Stimulated activated CD4-positive, alpha-beta T cell treated with anti-CD3 and anti-CD28 coated beads, Interleukin-12 subunit alpha, Interleukin-12 subunit beta, amount 100 ng/mL, for 4 hours (primary cell): ENCODE measurements at places on chromosomes 12 and 14.

- DNase-seq = no peak
Measured at GRCh38 chr14:67892466-67893100, 73.0 kb downstream of the RAD51B start.

- DNase-seq = no peak
Measured at GRCh38 chr14:104757238-104757585, 4.3 kb downstream of the SIVA1 start.

GRCh38 chr14:67426161-67426560, 14.2 kb upstream of the PLEK2 start:
- DNase-seq = no peak

GRCh38 chr12:56375598-56376434, 13.2 kb upstream of the APOF start:
- DNase-seq = no peak

DNA sequence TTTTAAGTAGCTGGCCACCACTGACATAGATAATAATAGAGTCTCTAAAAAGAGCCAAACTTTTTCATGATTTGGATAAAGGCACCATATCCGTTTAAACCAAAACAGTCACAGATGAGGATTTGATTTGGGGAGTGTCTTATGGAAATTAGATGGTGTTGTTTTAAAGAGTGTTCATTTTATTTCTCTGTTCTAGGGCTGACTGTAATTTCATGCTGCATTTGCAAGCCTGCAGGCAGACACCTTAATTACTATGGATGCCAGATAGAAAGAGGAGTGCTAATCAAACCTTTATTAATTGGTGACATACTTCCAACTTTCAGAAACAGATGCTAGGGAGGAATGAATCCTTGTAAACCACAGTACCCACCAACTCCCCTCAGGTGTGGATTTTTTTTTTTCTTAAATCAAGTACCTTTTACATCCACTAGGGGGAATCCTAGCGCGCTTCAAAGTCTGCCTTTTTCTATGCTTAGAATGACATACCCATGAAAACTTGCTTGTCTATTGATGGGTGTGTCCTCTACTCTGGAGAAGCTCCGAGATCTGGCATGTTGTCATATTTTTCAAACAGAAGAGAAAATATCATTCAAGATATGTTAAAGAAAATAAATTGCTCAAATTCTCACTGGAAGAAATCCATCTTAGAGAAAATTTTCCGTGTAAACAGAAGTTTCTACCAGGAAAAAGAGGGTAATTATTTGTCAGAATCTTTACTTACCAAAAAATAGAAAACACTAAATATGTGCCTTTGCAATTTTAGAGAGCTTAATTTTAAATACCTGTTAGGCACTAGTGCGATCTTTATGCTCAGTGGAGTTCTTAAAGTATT, 14.2 kb upstream of the PLXNC1 start:
- DNase-seq = no peak

GRCh38 chr14:31785574-31785973, 224.4 kb downstream of the NUBPL start:
- no peak for DNase-seq

GRCh38 chr14:72172049-72172448, 239.8 kb downstream of the RGS6 start:
- DNase-seq = no peak

- no peak for DNase-seq
Measured at GRCh38 chr12:49974231-49974675, 1.5 kb downstream of the AQP6 start.

DNA sequence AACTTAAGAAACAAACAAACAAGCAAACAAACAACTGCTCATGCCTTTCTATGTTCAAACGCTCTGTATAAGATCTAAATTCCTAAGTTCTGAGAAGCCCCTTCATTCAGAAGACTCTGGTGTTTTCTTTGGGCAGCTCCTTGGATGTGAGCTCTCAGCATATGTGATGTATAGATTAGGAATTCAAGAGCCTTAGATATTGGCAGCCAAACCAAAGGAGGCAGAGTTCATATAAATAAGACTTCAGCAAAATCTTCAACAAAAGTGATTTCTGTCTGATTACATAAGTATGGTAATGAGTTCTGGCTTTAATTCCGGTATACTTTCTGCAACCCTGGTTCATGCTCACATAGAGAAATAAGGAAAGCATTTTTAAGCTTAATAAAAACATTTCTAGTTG, 145.6 kb downstream of the DYRK2 start:
- no peak for DNase-seq

GRCh38 chr12:29781188-29781587, 2.6 kb downstream of the TMTC1 start:
- no peak for DNase-seq

- no peak for DNase-seq
Measured at GRCh38 chr12:115037830-115038229, 353.9 kb upstream of the TBX3 start.

DNA sequence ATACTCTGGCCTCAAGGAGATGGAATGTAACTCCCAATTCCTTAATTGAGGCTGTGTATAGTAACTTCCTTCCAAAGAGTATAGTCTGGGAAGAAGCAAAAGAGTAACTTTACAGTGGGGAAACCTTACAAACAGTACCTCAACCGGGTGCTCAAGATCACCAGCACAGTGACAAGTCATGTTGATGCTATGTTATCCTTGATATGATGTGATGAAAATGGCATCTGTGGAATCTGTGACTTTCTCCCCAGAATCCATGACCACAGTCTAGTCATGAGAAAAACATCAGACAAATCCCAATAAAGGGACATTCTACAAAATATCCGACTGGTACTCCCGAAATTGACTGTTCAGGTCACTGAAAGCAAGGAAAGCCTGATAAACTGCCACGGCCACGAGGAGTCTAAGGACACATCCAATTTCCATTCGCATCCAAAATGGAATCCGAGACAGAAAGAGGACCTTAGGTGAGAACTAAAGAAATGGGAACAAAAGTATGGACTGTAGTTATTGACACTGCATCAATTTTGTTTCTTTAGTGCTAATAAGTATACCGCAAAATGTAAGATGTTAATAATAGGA, 97.3 kb upstream of the FRMD6 start:
- no peak for DNase-seq

- no peak for DNase-seq
Measured at GRCh38 chr12:131213896-131214442, 260.3 kb downstream of the ADGRD1 start.

GRCh38 chr12:26632756-26633155, 200.2 kb downstream of the ITPR2 start:
- no peak for DNase-seq

GRCh38 chr12:54388237-54389133, 4.0 kb upstream of the ZNF385A start:
- no peak for DNase-seq

GRCh38 chr14:36223558-36223957, 47.0 kb upstream of the PTCSC3 start:
- DNase-seq = no peak

GRCh38 chr14:106419376-106419965, 893.1 kb downstream of the TMEM121 start:
- DNase-seq = no peak

- no peak for DNase-seq
Measured at GRCh38 chr14:23147676-23148075, 28.6 kb upstream of the CEBPE start.

- no peak for DNase-seq
Measured at GRCh38 chr14:97120204-97120603, 323.0 kb downstream of the VRK1 start.

DNA sequence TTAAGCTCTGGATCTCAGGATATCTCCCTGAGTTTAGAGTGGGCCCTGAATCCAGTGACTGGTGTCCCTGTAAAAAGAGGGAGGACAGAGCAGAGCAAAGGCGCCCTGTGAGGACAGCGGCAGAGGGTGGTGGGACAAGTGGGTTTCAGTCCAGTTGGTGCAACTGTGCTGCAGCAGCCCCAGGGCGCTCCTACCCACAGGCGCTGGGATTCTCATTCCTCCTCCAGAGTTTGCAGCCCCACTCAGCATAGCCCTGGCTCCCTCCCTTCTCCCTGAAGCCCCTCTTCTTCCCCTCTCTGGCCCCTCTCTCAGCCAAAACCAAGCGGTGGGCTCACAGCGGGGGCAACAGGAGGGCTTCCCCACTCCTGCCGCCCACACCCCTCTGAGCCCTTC, 1.6 kb downstream of the TMEM179 start:
- no peak for DNase-seq

GRCh38 chr14:78363008-78363407, 192.8 kb downstream of the NRXN3 start:
- no peak for DNase-seq

GRCh38 chr14:34064349-34064748, 113.5 kb upstream of the EGLN3 start:
- DNase-seq = no peak

DNA sequence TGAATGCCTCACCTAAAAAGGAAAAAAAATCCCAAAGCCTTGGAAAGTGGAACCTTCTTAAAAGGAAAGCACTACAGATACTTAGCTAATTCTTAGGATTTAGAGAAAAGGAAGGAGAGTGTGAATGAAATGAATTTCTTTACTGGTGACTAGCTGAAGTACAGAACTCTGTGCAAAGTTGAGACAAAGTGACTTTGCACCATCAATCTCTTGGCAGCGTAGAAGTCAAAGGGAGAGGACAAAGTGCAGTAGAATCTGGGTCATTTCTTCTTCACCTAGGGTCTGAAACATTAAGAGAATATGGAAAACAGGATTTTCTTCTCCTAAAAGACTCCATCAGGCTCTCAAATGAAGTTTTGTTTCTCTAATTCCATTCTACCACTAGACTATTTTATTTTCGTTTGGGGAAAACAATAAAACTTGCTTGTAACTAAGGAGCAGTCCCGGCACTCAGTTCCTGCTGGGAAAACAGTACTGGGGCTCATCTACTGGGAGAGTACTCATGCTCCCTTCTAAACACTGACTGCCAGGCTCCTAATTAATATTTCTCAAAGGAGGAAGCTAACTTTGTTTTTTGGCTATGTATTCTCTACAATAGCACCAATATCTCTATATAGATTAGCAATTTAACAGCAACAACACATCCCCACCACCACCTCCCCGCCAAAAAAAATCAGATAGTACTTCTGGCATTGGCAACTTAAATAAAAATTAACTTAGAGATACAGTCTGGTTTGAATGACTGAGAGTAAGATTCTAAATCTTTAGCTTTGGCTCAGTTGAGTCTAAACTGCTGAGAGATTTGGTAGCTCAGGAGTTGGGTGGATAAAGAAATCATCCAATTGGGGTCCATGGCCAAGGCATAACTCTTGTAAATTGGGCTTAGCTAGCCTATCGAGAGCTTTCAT, 110.7 kb downstream of the SLC15A5 start:
- DNase-seq = no peak

- DNase-seq = no peak
Measured at GRCh38 chr14:91272341-91273272, 28.1 kb upstream of the GPR68 start.

DNA sequence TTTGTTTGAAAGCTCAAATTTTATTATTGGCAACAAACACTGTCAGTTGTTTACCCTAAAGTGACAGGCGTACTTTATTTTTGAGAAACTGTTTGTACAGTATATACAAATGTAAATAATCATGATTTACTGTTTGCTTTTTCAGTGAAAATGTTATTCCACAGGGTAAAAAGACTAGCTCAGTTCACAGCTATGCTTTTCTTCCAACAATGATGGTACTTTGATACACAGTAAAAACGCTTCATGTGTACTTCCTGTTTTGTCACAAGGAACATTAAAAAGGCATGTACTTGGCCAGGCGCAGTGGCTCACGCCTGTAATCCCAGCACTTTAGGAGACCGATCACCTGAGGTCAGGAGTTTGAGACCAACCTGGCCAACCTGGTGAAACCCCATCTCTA, 53.7 kb downstream of the MON2 start:
- no peak for DNase-seq

DNA sequence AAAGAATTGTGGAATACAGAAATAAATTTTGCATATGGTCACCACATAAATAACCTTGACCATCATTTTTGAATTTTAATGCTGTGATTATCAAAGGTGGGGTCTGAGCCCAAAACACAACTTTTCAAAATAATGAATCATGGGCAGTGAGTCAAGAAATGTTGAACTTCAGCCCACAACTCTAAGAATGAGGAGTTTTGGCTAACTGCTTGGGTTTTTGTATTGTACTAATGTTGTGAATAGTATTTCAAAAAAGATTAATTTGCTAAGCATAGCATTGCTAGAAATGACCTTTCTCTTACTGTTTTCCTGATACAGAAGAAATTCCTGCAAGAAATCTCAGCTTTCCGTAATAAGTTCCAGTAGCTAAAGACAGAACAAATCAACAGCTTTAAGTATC, 24.4 kb upstream of the YARS2 start:
- DNase-seq = no peak

DNA sequence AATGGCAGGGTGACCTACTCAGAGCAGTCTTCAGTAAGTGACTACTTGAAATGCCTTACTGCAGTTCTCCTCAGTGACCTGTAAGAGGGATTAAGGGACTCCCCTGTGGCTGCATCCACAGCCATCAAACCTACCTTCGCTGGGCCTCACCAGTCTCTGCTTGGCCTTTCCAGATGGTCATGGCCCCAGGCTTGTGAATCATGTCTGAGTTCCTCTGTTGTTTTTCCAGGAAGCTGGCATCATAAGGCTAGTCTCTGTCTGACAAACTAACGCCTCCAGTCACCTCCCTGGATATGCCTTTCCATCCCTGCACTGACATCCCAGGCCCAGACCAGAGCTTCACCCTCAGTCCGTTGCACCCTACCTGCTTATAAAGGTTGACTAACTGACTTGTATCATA, 14.0 kb downstream of the RNASE2 start:
- DNase-seq = no peak

GRCh38 chr12:94148739-94149118, 352 bp downstream of the PLXNC1 start:
- DNase-seq = no peak

DNA sequence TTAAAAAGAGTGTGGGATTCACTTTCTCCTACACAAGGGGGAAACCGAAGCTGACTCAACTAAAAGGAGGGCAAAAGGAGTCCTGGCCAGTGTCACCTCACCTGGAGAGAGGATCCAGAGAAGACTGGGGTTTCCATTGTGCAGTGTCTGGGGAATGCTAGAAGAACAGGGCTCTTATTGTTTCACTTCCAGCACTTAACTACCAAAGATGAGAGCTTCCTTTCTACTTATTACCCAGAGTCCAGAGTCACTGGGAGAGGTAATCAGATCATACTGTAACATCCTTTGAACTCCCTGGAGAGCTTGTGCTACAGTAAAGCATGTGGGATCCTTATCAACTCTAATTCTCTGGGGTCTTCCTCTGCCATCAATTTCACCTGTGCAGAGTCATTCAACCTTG, 148.4 kb upstream of the BCL2L14 start:
- DNase-seq = no peak

DNA sequence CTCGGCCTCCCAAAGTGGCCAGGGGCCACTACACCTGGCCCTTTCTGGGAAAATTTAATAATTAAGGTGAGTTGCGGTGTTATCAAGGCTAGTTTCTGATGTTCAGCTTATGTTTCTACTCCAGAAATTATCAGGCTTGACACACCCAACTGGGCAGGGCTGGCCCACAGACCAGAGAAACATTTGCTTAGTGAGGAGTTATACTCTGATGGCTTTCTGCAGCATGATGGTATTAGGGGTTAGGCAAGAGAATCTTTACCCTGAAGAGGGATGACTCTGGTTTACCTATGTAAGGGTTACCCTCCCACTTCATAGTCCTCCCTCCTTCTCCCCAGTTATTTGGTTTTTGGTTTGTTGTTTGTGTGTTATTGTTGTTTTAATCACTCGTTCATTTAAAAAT, 24.5 kb upstream of the HECTD1 start:
- no peak for DNase-seq

- DNase-seq = no peak
Measured at GRCh38 chr12:116545144-116545543, 14.0 kb upstream of the MAP1LC3B2 start.

- DNase-seq = no peak
Measured at GRCh38 chr12:45849289-45849688, 119.8 kb downstream of the ARID2 start.
